ENCODE measurements at places on chromosomes 11 and 22.

GRCh38 chr11:130892861-130893260 lies 23.4 kb downstream of the SNX19 start:
- no peak for DNase-seq

DNA sequence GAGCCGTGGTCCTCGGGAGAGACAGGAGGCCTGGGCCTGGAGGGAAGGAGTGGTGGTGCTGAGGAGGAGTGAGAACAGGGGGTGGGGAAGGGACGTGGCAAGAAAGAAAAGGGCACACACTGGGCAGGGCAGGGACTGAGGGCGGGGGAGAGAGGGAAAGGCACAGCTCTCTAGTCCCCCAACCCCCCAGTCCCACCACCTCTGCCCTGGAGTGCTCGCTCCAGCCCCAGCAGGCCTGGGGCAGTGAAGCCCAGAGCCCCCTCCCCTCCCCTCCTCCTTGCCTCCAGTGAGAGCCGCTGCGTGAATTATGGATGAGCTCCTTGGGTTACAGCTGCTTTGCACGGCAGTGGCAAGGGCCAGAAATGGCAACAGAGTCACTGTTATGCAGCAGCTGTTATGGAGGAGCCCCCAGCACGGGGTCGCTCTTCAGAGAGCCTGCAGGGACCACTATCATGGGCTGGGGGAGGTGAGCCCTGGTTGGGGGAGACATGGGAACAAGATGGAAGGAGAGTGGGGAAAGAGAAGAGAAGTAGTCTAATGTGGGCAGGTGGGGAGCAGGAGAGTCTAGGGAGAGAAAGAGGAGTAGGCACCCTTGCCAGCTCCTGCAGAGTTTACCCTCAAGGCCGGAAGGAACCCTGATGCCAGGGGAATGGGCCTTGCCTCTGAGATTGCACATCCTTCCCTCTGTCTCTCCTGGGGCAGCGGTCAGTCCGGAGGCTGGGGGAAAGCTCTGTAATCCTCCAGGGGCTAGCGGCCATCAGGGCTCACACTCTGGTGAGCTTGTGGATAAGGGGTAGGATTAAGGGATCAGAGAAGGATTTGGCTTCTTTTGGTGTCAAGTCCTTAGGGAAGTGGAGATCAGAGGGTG lies 3.6 kb downstream of the RTN4RL2 start:
- no peak for DNase-seq

- DNase-seq, result no peak
These were observed 12.8 kb downstream of the PARVG start for GRCh38 chr22:44193535-44193891.

- no peak for DNase-seq
These were observed 4.0 kb downstream of the KCNJ1 start for GRCh38 chr11:128862908-128863660.

DNA sequence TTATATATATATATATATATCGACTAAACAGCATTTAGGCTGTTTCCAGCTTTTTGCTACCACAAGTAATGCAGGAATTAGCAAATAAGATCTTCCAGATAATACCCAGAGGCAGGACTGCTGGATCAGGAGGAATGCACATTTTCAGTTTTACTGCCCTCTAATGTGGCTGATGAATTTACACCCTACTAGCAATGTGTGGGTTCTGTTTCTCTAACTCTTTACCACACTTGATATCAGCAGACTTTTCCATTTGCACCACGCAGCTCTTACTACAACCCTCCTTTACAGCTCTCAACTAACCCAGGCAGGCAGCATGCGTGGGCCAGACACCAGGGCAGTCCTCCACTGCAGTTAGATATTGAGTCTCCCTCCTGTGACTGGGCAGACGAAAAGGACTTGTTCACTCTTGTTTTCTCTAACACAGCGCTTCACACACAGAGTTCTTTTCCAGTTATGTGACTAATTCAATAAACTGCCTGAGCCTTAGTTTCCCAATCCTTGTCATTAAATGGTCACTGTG lies 67.7 kb downstream of the IGLL5 start:
- no peak for DNase-seq

- DNase-seq, result no peak
These were observed 333.6 kb upstream of the NCAM1 start for GRCh38 chr11:112627588-112628045.
